Activated CD4-positive, alpha-beta T cell treated with anti-CD3 and anti-CD28 coated beads, Interleukin-2, amount 50 U/mL, for 16 hours (primary cell): ENCODE measurements at places on chromosomes 2 and 18.
A peak's percentile ranks its signal among the peaks of the same experiment; 100 is the strongest.

DNA sequence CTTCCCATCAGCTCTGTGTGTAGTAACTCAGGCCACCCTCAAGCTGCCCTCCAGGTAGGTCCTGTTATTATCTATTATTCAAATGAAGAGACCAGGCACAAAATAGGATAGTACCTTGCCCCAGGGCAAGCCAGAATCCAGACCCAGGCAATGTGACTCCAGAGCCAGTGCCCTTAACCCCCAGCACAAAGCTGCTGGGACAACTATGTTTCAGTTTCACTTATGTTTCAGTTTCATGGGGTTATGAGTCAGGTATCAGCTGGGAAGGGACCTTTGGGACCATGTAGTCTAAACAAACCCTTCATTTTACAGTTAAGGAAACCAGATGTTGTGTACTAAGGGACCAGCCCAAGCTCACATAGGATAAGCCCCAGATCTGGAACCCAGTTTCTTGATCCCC lies 10.0 kb downstream of the HK2 start:
- DNase-seq = peak; percentile 73

GRCh38 chr2:15145919-15146318 lies 415.2 kb downstream of the NBAS start:
- peak; percentile 54 for DNase-seq

DNA sequence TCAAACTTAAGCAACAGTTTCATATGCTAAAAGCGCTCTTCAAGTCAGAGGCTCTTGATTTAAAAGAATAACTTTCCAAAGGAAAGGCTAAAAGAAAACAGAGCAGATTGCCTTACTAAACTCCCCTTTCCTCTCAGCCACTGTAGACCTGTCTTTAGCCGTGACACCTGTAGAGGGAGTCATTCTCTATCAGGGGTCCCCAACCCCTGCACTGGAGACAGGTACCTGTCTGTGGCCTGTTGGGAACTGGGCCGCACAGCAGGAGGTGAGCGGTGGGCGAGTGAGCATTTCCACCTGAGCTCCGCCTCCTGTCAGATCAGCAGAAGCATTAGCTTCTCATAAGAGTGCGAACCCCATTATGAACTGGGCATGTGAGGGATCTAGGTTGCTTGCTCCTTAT lies 9.6 kb downstream of the SLC14A1 start:
- no peak for DNase-seq

- DNase-seq = peak; percentile 14
Observed at GRCh38 chr2:138030459-138030858, 66.2 kb downstream of the HNMT start.

GRCh38 chr2:101921953-101922325 lies 69.8 kb upstream of the IL1R2 start:
- DNase-seq = no peak

DNA sequence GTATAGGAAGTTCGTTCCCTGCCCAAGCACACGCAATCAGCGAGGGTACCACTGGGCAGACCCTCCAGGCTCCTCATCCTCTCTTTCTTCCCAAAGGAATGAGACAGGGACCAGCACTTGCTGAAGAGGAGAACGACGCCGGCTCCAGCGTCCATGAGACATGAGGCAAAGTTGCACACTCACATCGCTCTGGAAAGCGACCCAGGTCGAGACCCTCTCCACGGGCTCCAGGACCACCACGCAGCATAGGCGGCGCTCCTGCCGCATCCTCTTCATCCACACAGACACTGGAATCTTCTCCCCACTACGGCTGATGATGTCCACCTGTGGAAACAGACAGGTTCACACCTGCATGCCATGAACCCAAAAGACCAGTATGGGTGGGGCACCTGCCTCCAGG lies 10.8 kb downstream of the PASK start:
- DNase-seq = no peak

DNA sequence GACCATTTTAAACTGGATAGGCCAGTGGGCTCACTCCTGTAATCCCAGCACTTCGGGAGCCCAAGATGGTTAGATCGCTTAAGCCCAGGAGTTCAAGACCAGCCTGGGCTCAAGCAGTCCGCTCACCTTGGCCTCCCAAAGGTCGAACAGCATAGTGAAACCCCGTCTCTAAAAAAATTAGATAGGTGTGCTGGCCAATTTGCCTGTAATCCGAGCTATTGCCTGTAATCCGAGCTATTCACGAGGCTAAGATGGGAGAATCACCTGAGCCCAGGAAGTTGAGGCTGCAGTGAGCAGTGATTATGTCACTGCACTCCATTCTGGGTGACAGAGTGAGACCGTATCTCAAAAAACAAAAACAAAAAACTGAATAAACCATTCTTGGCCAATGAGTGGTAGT lies 52.6 kb upstream of the EMILIN2 start:
- no peak for DNase-seq

- DNase-seq = peak; percentile 53
Observed at GRCh38 chr2:198296665-198297308, 492.4 kb downstream of the PLCL1 start.

- DNase-seq = no peak
Observed at GRCh38 chr2:39796134-39796533, 17.1 kb upstream of the THUMPD2 start.

GRCh38 chr2:175877845-175878544 lies 124.1 kb downstream of the LNPK start:
- no peak for DNase-seq

DNA sequence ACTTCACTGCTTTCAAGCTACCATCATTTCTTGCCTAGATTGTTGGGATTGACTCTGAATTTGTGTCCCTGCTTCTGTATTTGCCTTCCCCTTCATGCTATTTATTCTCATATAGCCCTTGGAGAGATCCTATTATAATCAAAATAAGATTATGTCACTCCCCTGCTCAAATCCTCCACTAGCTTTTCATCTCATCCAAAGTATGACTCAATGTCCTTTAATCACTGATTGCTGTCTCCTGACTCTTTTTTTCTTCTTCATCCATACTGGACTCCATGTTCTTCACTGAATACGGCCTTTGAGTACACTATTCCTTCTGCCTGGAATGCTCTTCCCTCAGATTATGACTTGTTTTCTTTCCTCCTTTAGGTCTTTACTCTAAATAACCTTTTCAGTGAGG lies 5.0 kb downstream of the RBKS start:
- no peak for DNase-seq

- no peak for DNase-seq
Observed at GRCh38 chr18:64175432-64175831, 26.5 kb upstream of the LINC00305 start.

- DNase-seq = no peak
Observed at GRCh38 chr2:2331881-2332280, 806 bp upstream of the MYT1L start.

- DNase-seq = no peak
Observed at GRCh38 chr2:20676353-20677215, 9.6 kb downstream of the GDF7 start.

- DNase-seq = no peak
Observed at GRCh38 chr2:162028511-162028910, 45.5 kb downstream of the DPP4 start.

DNA sequence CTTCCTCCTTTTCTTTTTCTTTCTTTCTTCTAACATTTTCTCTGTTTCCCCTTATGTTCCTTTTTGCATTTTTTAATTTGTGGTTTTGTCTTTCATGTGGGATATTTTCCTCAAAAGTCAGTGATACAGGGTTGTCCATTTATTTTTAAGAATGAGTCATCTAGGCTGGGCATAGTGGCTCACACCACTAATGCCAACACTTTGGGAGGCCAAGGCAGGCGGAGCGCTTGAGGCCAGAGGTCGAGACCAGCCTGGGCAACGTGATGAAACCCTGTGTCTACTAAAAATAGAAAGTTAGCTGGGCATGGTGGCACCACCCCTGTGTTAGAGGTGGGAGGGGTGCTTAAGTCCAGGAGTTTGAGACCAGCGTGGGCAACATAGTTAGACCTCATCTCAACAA lies 35.8 kb downstream of the KATNAL2 start:
- no peak for DNase-seq

DNA sequence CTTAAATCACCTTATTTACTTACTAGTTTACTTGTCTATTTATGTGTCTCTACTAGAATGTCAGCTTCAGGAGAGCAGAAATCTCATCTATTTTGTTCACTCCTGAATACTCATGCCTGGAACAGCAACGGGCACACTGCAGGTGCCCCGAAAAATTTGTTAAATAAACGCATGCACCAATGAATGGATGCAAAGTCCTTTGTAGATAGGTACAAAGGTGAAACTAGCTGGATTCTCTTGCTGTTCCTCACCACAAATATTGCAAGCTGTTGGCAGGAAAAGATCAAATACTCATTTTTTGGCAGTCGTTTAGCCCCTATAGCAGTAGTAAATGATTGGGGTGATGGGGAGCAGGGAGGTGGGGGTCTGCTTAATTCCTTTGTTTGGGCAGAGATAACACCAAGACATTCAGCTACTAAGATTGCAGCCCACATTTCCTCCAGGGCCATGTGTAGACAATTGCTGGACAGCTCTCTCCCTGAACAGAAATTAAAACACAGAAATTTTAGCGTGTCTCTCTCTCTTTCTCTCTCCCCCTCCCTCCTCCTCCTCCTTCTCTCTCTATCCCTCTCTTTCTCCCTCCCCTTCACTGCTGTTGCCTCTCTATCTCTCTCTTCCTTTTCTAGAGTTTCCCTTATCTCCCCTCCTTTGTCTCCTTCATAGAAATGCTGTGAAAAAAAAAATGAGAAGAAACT lies 5.4 kb downstream of the MARCHF4 start:
- no peak for DNase-seq

DNA sequence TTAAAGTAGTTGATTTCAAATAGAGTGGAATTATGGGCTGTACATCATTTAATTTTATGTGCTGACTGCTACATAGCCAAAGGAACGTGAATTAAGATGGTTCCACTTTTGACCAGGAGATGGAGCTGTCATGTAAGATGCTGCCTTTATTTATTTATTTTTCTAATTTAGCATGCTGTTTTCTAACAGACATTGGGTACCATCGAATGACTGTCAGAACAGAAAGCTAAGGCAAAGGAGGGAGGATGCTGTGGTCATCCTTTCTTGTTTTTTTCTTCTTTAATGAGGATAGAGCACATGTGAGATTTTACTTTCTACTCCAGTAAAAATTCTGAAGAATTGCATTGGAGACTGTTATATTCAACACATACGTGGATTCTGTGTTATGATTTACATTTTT lies at the start of gene SCN2A:
Gene SCN2A, plus strand, starts transcription at position 185 of the 400 bp plus-strand sequence. CDS start 56,410 bp downstream, outside the sequence.
- DNase-seq = peak; percentile 35

- peak; percentile 55 for DNase-seq
Observed at GRCh38 chr2:191748059-191748461, 70.1 kb downstream of the NABP1 start.

GRCh38 chr2:144424559-144425240 lies 95.2 kb downstream of the ZEB2 start:
- peak; percentile 30 for DNase-seq

- no peak for DNase-seq
Observed at GRCh38 chr2:232931636-232932035, 61.6 kb downstream of the SNORC start.

DNA sequence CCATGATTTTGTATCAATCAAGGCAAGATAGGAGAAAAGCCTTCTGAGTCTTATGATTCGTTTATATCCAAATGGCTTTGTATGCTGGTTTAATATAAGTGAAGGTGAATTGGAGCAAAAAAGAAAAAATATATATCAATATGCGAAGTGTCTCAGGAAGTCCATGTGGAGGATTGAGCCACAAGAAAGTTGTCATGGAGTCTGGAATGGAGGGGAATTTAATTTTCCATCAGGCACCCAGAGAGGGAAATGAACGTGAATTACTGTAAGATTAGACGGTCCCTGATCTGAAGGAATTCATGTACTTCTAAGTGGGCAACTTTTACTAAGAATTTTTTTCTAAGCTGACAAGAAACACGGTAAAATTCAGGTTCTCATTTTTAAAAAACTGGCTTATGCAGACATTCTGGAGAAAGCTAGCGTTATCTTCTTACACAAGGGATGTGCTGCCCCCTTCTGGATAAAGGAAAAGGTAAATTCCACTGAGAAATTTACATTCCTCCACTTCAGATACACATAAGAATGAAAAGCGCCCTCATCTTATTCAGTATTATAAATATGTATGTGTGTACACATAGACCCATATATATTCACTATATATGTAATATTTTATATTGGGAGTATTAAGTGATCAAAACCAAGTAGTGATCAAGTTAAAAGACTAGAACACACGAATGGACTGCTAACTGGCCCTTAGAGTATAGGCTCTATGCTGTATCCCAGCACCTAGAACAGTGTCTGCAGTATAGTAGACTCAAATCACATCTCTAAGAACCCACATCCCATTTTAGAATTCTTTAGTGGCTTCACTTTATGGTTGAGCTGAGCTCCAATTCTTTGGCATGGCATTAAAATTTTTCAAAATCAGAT lies 289.0 kb upstream of the TFPI start:
- peak; percentile 30 for DNase-seq

- DNase-seq = no peak
Observed at GRCh38 chr18:78670778-78671391, 308.7 kb upstream of the SALL3 start.

- no peak for DNase-seq
Observed at GRCh38 chr2:107419191-107419590, 407.5 kb upstream of the RGPD4 start.

DNA sequence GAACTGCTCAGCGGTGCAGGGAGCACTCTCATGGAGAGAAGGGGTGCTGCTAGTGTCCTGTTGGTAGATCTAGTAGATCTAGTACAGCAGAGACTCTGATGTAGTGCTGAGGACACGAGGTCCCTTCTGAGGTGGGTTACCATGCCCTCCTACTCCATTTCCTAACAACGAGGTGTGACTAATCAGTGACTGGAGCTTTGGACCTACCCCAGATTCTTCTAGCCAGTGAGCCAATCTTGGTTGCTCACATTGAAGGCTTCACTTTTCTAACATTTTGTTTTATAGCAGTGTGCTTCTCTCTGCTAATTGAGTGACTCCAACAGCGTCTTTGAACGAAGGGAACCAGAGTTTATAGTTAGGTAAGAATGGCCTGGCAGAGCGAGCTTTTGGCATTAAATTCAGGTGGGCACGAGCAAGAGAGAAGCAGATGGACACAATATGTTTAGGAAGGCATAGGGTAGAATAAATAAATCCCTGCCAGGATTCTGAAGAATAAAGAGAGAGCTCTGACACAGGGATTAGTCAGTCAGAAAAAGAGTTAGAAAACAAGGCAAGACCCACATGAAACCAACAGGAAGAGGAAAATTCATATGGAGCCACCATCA lies 306.0 kb upstream of the RAB12 start:
- DNase-seq = no peak

GRCh38 chr2:66957198-66957597 lies 439.9 kb upstream of the ETAA1 start:
- DNase-seq = no peak

DNA sequence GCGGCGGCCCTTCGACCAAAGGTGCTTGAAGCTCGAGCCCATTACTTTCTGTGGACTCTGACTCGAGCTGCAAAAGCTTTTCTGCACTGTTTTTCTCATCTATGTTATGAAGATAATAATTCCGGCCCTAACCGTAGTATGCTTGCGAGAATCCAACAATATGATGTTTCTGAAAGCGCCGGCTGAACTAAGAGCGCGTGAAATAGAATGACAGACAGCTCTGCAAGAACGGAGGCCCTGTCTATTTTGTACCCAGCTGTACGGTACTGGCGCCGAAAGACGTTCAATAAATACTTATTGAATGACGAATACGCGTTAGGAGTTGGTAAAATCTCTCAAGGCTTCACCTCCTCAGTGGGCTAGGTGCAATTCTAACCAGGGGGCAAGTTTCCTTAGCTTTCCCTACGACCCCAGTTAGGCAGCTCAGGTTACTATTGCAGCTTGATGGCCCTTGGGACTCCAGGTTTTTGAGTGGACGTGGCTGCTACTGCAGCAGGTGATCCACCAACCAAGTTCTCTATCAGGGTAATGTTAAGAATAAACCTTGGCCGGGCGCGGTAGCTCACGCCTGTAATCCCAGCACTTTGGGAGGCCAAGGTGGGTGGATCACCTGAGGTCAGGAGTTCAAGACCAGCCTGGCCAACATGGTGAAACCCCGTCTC lies 570 bp downstream of the SCRN3 start:
- no peak for DNase-seq

GRCh38 chr18:56302156-56302555 lies 336.2 kb downstream of the TXNL1 start:
- no peak for DNase-seq
